ENCODE measurements at places on chromosomes 5 and 9. TPM values are rescaled to one million over a fixed set of nuclear protein-coding genes. Genes with fewer than 3 reads are reported as not detected.

Gene CCDC192
- not detected for total RNA-seq

Gene IL13
- total RNA-seq = not detected

- no peak for DNase-seq
Observed at GRCh38 chr9:114002271-114002985, 75.7 kb downstream of the AMBP start.

- DNase-seq = no peak
Observed at GRCh38 chr9:101398930-101399642, 435 bp downstream of the ZNF189 start.

DNA sequence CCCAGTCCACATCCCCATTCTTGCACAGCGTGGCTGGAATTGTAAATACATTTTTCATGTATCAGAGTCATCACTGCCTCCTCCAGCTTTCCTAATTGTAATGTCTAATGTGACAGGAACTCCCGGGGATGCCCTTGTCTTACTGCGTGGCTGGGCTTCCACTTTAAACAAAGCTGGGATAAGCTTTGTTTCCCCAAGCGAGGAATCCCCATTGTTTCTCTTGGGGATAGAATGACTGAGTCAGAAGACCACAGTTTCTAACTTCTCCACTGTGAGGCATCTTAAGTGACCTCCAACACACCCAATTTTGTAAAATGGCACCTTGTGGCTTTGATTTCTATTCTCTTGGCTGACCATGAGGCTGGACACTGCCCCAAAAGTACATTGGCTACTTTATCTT, 22.4 kb downstream of the ARPC5L start:
- no peak for DNase-seq

DNA sequence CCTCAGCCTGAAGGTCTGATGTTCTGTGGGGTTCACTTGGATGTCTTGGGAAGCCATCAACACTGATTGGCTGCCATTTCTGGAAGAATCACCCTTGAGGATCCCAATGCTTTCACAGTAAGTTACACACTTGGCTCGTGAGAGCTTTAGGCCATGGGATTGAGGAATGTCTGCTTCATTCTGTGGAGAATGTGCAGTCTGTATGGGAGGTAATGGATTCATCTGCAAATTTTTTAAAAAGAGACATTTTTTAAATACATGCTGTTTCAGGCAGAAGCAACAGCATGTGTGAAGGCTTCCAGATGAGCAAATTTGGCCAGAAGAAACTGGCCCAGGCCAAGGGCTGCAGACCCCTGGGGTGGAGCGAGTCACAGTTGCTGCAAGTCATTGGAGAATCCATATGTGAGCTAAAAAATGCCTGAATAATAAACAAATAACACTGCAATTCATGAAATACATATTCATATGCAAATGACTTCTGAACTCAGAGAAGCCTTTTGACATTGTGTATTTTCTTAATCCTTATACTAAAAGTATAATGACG, 146.3 kb upstream of the RASEF start:
- DNase-seq = no peak

Gene TAF1L
- total RNA-seq = not detected

GRCh38 chr5:135582099-135582781, 3.4 kb upstream of the CXCL14 start:
- no peak for DNase-seq

Gene DAB2IP
- 24.4 TPM for total RNA-seq

DNA sequence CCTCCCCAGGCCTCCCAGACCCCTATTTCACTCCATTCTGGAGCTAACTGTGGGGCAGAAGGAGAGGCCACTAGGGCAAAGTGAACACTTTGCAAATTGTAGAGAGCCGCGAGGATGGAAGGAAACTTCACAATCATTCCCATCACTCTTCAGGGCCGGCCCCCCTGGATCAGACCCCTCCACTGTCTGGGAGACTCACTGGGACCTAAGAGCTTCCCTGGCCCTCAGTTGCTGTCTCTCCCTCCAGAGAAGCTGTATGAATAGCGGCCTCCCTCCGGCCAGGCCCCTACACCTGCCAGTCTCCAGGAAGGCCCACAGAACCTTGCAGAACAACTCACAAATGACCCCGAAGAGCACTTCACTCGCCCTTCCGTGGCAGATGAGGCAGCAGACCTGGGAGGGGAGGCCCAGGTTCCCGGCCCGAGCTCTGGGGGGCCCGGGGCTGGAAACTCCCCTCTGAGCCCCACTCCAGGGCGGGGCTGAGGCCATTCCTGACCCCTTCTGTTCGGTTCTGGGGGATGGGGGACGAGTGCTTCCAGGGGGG, 141.9 kb upstream of the IER5L start:
- no peak for DNase-seq

GRCh38 chr5:175653763-175654162, 4.1 kb upstream of the HRH2 start:
- DNase-seq = no peak

DNA sequence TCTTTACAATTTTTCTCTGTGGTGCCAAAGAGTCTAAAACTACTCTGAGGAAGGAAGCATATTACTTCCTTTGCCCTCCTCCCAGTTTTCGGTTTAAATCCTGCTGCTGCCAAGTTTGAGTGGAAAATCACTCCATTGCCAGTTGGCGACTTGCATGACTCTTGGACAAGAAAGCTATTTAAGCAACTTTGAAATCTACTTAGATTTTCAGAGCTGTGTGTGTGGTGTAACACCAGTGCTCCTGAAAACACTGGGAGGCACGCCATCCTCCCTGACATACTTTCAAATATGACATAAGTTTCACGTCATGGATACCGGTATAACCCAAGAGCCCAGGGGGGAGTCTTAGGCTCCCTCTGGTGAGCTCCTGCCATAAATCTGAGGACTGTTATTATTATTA, 83.5 kb upstream of the RIOK2 start:
- no peak for DNase-seq

Gene SPATA24
- total RNA-seq = 6.5 TPM

GRCh38 chr5:1293416-1294205, 1.3 kb downstream of the TERT start:
- peak; percentile 66 for DNase-seq

Gene P4HA2
- 181 TPM for total RNA-seq

DNA sequence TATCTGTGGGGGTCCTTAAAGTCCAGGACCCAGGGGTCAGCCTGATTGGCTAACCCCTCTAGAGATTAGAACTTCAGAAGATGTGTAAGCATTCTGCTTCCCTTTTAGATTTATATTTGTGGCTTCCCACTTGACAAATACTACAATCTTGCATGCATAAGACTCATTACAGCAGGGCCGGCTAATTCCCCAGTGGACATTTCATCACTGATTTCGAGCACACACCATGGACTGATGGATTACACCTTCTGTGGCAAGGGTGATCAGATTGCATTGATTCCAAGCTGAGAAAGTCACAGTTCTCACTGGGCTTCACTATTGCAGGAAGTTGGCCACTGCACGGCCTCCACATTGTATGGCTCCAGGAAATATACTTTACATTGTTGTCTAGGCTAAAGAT, 65.8 kb upstream of the DAPK1 start:
- DNase-seq = no peak

Gene HAPLN1
- 6.9 TPM for total RNA-seq

DNA sequence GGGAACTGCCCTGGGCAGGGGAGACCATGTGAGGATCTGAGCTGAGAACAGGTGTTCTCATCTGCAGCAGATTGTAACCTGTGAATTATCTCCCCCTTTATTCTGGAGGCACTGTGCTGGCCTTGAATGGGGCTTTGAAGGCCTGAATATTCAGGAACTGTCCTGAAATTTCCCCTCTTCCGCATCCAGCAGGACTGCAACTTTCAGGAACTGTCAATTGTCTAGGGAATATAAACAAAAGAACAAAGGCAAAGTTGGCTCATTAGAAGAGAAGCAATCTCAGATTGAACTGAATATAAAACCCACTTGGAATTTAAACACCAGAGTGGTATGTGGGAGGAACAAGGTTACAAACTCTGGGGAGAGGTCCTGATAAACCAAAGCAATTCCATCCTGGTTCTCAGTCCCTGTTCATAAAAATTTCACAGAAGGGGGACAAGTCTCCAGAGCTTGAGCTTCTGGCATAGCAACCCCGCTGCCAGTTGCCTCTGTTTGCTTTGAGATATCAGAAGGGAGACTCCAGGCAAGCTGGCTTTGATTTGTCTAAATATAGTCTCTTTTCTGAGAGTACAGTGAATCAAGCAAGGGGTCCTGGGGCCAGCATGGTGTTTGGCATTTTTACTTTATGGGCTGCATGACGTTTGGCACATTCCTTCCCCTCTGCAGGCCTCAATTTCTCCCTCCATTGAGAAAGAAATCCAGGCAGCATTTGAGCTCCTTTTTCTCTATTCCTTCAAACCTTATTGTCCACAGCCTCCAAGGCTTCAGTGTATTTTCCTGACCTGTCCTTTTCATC, 47.5 kb downstream of the ADRB2 start:
- DNase-seq = no peak

- peak; percentile 26 for DNase-seq
Observed at GRCh38 chr9:97109194-97109811, 70.4 kb upstream of the CTSV start.

- DNase-seq = no peak
Observed at GRCh38 chr9:113720495-113720894, 155.6 kb upstream of the ZNF618 start.

GRCh38 chr5:144179226-144179625, 8.6 kb downstream of the KCTD16 start:
- DNase-seq = no peak

GRCh38 chr5:29853711-29854220, 1339.7 kb upstream of the CDH6 start:
- DNase-seq = no peak

Gene SV2C
- not detected for total RNA-seq

DNA sequence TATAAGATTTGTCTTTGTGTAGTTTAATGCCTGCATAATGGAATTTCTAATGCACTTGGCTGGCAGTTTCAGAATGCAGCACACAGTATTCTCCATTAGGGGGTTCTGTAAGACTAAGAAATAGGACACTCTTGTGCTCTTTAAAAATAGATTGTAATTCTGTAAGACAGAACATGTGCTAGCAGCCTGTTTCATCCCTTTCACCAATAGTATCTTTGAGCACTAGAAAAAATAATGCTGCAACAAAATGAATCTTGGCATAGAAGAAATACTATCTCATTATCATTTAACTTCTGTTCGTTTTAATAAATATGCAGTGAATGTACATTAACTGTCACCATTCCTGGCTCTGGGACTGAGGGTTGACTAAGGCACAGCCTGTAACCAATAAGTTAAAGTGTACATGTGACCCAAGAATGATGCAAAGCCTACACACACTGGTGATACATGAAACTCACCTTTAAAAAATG, 23.8 kb upstream of the ZNF622 start:
- peak; percentile 60 for DNase-seq

Gene IFNA21
- not detected for total RNA-seq

Gene C5orf15
- 55.8 TPM for total RNA-seq

DNA sequence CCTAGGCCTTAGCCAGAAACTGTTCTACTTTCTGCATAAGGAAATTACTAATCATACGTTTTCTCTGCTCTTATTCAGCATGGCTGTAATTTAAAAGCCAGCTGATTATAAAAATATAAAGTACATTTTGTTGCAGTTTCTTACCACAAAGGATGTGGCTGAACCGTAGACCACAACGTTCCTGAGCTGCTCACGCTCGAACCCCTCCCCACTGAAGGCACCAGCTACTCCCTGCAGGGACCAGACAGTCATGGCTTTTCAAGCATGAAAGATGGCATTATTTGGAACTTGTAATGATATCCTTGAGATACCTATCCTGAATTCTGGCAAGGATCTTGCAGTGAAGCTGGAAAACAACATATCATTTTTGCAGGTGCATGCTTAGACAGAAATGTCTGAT, 91.8 kb upstream of the DMRT1 start:
- DNase-seq = no peak

Gene NAIP
- total RNA-seq = 0.28 TPM

DNA sequence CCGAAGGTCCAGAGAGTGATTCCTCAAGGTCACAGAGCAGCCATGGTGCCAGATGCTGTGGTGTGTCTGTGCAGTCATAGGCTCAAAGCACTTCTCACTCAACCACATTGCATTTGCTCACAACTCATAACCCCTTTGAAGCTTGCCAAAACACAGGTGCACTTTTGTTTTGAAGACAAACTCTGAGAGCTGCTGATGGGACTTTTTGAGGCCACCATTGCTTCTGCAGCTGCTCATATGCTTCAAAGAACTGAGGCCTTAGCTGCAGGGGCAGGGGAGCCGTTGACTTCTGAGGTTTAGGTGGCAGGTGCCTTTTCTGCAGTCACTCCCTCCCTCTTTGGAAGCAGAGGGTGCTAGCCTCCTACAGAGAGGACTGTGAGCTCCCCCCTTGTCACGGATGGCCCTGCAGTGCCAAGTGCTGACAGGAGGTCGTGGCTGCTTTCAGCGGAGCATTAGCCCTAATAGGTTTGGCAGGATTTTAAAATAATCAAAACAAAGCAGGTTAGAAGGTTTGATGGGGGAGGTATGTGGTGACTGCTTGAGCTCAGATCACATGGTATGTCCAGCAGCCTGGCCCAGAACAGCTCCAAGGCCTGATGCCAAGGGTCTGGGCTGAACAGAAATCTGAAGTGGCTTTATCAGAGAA, 232.1 kb downstream of the MAN2A1 start:
- no peak for DNase-seq

DNA sequence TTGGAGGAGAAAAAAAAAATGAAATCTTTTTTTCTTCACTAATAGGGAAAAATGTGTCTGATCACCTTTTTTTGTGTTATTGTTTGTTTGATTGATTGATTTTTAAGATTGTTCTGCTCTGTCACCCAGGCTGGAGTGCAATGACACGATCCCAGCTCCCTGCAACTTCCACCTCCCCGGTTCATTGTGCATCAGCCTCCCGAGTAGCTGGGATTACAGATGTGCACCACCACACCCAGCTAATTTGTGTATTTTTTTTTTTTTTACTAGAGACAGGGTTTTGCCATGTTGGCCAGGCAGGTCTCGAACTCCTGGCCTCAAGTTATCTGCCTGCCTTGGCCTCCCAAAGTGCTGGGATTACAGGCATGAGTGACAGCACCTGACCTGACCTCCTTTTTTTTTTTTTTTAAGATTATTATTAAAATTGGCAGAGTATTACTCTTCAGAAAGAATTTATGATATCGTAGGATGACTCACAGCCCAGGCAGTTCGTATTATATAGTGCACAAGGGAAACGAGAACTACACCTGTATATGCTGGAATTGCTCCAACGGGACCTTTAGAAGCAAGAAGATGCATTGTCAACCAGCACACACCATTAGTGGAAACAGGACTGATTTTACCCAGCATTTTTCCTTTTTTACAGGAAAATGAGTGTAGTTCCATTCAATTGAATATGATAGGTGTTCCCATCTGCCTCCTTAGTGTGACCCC, 27.7 kb downstream of the FUBP3 start:
- DNase-seq = no peak

DNA sequence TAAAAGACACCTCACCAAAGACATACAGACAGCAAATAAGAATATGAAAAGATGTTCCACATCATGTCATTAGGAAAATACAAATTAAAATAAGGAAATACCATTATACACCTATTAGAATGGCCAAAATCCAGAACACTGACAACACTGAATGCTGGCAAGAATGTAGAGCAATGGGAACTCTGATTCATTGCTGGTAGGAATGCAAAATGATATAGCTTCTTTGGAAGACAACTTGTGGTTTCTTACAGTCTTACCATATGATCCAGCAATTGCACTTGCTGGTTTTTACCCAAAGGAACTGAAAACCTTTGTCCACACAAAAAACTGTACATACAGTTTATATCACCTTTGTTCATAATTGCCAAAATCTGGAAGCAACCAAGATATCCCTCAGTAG, 6.5 kb downstream of the TMEM161B start:
- DNase-seq = peak; percentile 49

- no peak for DNase-seq
Observed at GRCh38 chr9:114149765-114150340, 5.5 kb upstream of the COL27A1 start.
